Right atrium auricular region (tissue), 2 donors: ENCODE measurements at places on chromosomes 7 and 10.
A peak's percentile ranks its signal among the peaks of the same experiment; 100 is the strongest.

DNA sequence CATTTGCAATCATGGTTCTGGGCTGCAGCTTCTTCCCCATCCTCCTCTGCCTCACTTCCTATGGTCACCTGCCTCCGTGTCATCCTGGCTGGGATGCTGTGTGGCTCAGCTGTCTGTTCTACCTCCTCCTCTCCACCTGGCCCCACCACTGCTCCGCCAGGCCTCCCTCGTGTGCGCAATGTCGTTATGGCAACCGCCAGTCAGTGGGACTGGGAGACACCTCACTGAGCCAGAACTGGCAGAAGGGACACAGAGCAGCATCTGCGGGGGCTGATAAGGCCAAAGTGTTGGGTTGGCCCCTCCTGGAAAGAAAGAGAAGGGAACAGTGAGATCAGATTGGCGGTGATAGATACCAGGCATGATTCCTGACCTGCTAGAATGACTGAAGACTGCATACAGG, 527.5 kb downstream of the INHBA start:
- H3K27me3 ChIP-seq = no peaks in the 10 kb centered on the region
- H3K36me3 ChIP-seq = no peaks in the 10 kb centered on the region
- H3K4me3 ChIP-seq = no peak overlapping the region
- DNase-seq = no peak
- H3K27ac ChIP-seq = no peak overlapping the region

DNA sequence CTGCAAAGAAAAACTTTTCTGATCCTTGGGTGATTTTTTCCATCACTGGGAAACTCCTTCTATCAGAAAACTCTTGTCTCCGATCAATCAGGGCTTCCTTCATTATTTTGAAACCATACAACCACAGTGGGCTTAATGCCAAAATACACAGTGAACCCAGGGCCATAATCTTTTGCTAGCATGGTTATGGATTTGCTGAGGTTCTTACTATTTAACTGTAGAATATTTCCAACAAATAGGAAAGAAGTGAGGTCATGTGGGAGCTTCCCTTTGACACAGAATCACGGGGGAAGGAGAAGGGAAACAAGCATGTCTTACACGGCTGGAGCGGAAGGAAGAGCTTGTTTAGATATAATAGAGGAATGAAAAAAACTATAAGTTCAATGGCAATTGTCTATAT, 1241.7 kb downstream of the REEP3 start:
- no peak for DNase-seq
- no peak overlapping the region for H3K27ac ChIP-seq
- H3K4me1 ChIP-seq = no peaks in the 10 kb centered on the region
- no peaks in the 10 kb centered on the region for H3K27me3 ChIP-seq
- no peak overlapping the region for H3K4me3 ChIP-seq
- H3K36me3 ChIP-seq = no peaks in the 10 kb centered on the region

DNA sequence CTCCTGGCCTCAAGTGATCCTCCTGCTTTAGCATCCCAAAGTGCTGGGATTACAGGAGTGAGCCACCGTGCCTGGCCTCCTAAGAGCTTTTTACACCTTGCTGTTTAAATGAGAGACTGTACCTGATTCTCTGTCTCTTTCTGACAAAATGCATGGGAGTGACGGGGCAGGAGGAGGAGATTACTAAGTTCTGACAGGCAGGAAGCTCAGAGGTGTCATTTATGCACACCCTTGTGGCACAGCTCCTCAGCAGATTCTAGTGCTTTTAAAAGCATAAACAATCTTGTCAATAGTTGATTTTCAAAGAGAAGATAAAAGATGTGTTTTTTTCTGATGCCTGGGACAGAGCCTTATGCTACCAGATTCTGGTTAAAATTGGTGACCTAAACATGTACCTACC, 39.7 kb upstream of the STEAP4 start:
- no peak for DNase-seq
- H3K27me3 ChIP-seq = no peaks in the 10 kb centered on the region
- H3K27ac ChIP-seq = no peak overlapping the region
- no peaks in the 10 kb centered on the region for H3K4me1 ChIP-seq
- no peak overlapping the region for H3K4me3 ChIP-seq

GRCh38 chr7:71443191-71443530, 311.2 kb downstream of the GALNT17 start:
- H3K36me3 ChIP-seq = no peaks in the 10 kb centered on the region
- DNase-seq = no peak
- no peaks in the 10 kb centered on the region for H3K27me3 ChIP-seq
- H3K27ac ChIP-seq = no peak overlapping the region
- no peak overlapping the region for H3K4me3 ChIP-seq
- no peaks in the 10 kb centered on the region for H3K4me1 ChIP-seq

- no peak overlapping the region for H3K4me3 ChIP-seq
- H3K4me1 ChIP-seq = no peaks in the 10 kb centered on the region
- H3K27ac ChIP-seq = no peak overlapping the region
- H3K36me3 ChIP-seq = no peaks in the 10 kb centered on the region
- no peaks in the 10 kb centered on the region for H3K27me3 ChIP-seq
Observed at GRCh38 chr7:122628651-122629411, 70.1 kb downstream of the RNF133 start.

DNA sequence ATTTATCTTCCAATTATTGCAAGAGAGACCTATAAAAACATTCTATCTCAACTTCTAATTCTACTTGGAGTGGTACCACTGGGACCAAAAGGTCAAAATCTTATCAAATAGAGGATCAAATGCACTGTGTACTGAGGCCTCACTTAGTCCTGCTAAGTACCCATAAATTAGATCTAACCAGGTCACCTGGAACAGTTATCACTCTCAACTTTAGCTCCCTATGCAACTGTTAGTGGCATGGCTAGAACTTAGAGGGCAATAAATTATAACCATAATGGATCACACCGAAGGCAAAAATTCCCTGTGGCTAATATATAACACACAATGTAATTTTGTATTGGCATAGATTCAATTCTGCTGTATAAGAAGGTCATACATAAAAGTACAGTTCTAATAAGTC, 428.9 kb downstream of the PCDH15 start:
- no peaks in the 10 kb centered on the region for H3K4me1 ChIP-seq
- no peak for DNase-seq
- H3K27me3 ChIP-seq = no peaks in the 10 kb centered on the region

DNA sequence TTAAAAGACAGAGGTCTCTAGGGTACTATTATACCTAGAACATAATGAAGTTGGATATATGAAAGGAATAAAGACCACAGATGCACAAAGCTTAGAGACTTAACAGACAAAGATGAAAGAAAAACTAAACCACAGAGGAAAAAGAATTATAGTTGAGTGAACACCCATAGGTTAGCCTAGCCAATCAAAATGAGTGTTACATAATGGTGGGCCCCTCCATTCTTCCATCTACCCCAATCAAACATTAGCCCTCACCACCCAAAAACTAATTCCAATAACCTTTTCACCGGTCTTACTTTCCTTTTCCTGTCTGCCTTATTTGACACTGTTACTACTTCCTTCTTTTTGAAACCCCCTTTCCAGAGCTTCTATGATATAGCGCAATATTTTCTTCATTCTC, 130.1 kb downstream of the ELMO1 start:
- H3K27ac ChIP-seq = no peak overlapping the region
- no peaks in the 10 kb centered on the region for H3K36me3 ChIP-seq
- no peaks in the 10 kb centered on the region for H3K27me3 ChIP-seq
- no peak for DNase-seq
- H3K4me3 ChIP-seq = no peak overlapping the region
- peaks cover 8% of the 10 kb centered on the region for H3K4me1 ChIP-seq

DNA sequence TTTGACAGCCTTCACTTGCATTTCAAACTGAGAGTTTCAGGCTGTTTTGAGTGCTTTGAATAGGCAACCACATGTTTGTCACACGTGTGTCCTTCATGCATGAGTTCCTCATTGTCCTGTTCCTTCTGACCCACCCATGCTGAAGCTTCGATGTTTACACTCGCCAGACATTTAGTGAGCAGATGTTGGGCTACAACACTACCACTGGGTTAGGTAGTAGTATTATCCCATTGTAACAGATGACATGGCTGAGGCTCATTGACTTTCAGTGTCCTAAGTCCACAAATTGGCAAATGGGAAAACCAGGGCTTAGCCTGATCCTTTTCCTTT, 456.1 kb downstream of the PHTF2 start:
- no peaks in the 10 kb centered on the region for H3K36me3 ChIP-seq
- no peaks in the 10 kb centered on the region for H3K4me1 ChIP-seq
- no peaks in the 10 kb centered on the region for H3K27me3 ChIP-seq
- no peak for DNase-seq
- no peak overlapping the region for H3K27ac ChIP-seq

DNA sequence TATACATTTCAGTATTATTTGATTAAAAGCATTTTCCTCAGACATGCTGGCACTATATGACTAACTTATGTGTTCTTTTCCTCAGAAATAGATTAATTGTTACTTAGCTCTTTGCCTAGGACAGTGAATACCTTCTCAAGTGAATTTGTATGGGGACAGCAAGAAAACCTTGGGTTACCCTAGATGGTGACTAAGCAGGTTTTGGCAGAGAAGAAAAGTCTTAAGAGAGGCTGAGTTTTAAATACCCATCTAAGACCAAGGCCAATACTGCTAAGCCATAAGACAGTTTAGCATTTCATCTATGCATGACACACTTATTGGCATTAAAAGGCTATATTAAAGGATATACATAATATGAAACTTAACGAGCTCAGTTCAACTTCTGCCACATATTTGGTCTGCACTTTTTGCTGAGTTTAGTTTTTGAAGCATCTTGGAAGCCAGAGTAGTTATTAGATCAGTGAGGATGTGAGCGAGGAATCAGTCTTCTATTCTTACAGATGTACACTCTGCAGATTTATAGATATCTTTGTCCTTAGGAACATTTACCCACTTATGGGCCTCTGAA, 54.6 kb upstream of the FAM3C start:
- no peak overlapping the region for H3K4me3 ChIP-seq
- no peak for DNase-seq
- H3K4me1 ChIP-seq = no peaks in the 10 kb centered on the region
- H3K36me3 ChIP-seq = no peaks in the 10 kb centered on the region
- H3K27ac ChIP-seq = no peak overlapping the region
- H3K27me3 ChIP-seq = no peaks in the 10 kb centered on the region

DNA sequence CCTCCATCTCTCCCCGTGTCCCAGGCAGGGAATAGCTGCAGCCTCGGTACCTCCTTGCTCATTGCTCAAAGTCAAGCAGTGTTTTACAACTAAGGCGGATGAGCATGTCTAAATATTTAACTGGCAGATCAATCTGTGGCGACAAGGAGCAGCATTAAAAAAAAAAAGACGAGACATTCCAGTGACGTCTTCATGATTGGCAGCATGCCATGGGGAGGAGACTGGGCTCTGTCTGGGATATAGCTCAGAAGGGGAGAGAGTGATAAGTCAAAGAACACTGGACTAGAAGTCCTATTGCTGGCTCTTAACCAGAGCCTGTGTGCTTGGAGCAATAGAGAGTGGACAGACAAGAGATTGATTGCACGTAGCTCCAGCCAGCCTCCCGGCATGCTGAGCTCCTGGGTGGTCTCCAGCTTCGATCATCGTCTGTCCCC, 287.5 kb upstream of the PODXL start:
- H3K36me3 ChIP-seq = no peaks in the 10 kb centered on the region
- H3K27ac ChIP-seq = no peak overlapping the region
- H3K4me3 ChIP-seq = no peak overlapping the region
- H3K4me1 ChIP-seq = no peaks in the 10 kb centered on the region
- H3K27me3 ChIP-seq = no peaks in the 10 kb centered on the region

GRCh38 chr7:111126987-111127386, 36.1 kb downstream of the LRRN3 start:
- no peak for DNase-seq
- H3K27me3 ChIP-seq = no peaks in the 10 kb centered on the region
- H3K27ac ChIP-seq = no peak overlapping the region
- no peak overlapping the region for H3K4me3 ChIP-seq

GRCh38 chr7:82078807-82079206, 309.0 kb upstream of the HGF start:
- H3K27ac ChIP-seq = no peak overlapping the region
- no peak for DNase-seq
- H3K4me1 ChIP-seq = no peaks in the 10 kb centered on the region

DNA sequence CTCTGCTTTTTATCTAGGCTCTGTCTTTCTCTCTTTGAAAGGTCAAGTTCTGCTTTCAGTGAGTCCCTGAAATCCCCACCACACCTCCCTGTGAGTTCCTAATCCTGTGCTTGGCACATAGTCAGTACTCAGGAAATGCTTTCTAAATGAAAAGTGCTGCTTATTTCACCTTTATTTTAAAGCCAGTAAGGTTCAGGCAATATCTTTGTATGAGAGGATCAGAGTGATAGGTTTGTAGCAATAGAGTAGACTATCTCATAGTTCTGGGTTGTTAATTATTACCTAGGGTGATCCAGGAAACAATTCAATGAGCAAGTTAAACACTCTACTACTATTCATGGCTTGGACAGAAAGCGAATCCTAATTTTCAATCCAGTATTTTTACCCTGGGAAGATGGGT, 7.4 kb upstream of the LAMB1 start:
- H3K36me3 ChIP-seq = no peaks in the 10 kb centered on the region
- H3K4me1 ChIP-seq = no peaks in the 10 kb centered on the region
- H3K4me3 ChIP-seq = no peak overlapping the region
- no peak for DNase-seq
- H3K27me3 ChIP-seq = no peaks in the 10 kb centered on the region

DNA sequence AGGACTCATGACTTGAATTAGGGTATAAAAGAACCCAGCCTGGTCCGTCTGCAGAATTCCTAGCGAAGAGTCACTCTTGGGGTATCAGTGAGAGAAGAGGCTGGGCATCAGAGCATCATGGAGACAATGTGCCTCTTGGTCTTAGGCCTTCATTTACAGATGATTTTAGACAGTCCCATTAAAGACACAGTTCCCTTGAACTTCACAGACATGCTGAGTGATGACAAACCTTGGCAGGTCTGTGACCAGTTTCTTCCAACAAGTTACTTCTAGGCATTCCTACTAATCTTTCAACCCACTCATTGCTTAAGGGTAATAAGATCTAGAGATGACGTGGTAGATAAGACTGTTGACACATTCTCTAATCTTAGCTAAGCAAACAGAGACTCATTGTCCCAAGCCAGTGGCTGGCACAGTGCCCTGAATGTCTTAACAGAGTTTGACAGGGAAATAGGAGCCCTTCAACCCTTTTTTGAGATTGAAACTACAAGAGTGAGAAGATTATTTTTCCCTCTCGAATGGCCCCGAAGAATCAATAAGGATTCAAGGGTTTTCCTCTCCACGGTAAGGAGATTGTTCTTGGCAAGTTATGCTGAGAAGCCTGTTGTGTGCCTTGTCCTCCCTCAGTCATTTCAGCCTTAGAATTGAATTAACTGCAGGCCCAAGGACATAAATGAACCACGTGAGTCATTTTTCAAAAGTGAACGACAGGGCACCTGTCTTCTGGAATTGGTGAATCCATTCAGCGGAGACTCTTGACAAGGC, 281.1 kb downstream of the CCDC3 start:
- H3K4me1 ChIP-seq = no peaks in the 10 kb centered on the region
- no peaks in the 10 kb centered on the region for H3K36me3 ChIP-seq
- peak overlapping the region; percentile 10 for H3K27ac ChIP-seq
- H3K4me3 ChIP-seq = no peak overlapping the region
- DNase-seq = peak; percentile 97
- no peaks in the 10 kb centered on the region for H3K27me3 ChIP-seq

DNA sequence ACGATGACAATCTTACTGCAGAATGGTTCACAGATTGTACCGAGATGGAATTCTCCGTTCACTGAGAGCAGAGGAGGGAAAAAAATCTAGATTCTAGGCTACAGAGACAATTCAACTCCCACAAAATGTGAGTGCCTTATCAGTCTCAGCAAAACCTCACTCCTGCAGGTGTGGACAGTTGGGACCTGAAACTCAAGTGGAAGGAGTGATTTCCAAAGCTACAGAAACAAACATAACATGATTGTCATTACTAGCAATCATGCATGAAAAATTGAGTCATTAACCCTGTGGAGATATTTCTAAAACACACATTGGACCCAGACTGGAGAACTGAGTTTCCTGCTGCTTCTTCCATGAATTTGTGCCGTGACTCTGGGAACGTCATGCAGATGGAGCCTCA, 70.3 kb downstream of the CALML3 start:
- H3K4me1 ChIP-seq = no peaks in the 10 kb centered on the region
- no peak overlapping the region for H3K4me3 ChIP-seq
- DNase-seq = no peak
- no peaks in the 10 kb centered on the region for H3K27me3 ChIP-seq
- no peaks in the 10 kb centered on the region for H3K36me3 ChIP-seq
